ENCODE measurements at places on chromosomes 7 and 10. TPM values are rescaled to one million over a fixed set of nuclear protein-coding genes. Genes with fewer than 3 reads are reported as not detected.

GRCh38 chr10:50503661-50504320 lies 120.0 kb downstream of the SGMS1 start:
- DNase-seq: no peak

DNA sequence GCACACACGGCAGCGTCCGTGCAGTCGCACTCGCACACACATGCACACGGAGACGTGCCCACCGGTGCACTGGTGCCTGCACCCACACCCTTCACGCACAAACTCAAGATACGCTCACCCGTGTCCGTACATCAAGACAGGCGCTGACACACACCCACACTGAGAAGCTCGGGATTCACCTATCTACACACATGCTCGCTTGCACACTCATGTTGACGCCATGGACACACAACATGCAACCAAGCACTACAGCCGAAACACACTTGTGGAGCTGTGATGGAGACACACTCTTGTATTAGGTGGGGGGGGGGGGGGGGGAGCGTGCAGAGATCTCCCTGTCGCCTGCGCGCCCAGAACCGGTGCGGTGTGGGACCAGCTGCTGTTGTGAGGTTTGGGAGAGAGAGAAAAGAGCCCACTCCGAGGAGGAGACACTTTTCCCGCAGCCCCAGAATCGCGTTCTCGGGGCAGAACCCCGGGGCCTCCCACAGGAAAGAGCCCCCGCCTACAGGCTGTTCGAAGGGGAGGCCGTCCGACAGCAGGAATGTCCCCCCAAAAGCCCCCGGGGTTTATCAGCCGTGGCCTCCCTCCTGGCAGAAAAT lies 605 bp upstream of the NFKB2 start:
- DNase-seq: peak; percentile 80

GRCh38 chr10:30383356-30383755 lies 34.3 kb upstream of the MTPAP start:
- no peak for DNase-seq

GRCh38 chr10:90968328-90969081 lies 47.6 kb upstream of the ANKRD1 start:
- DNase-seq: no peak

Gene PDK4
- total RNA-seq: 780 TPM

Gene CRHR2
- not detected for total RNA-seq

GRCh38 chr10:121375172-121375571 lies 223.1 kb downstream of the FGFR2 start:
- no peak for DNase-seq

DNA sequence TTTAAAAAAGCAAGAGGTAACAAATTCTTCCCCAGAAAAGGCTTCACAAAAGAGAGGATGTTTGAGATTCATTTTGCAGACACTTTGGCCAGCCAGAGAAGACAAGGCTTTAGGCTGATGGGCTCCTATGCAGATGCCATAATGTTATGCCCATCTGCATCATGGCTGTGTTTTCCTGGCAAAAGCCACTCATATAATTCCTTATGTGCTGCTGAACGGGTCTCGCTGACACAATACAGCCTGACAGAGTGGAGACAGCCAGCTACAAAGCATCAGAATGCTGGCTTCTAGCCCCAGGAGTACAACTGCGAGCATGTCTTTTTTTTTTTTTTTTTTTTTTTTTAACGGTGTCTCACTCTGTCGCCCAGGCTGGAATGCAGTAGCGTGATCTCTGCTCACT lies 1157.4 kb upstream of the AUTS2 start:
- DNase-seq: no peak

GRCh38 chr7:25149836-25150235 lies 24.8 kb upstream of the CYCS start:
- no peak for DNase-seq

Gene AUTS2
- 38.2 TPM for total RNA-seq

- DNase-seq: no peak
Measured at GRCh38 chr10:12212454-12212853, 16.5 kb downstream of the CDC123 start.

GRCh38 chr10:34294137-34294536 lies 521.0 kb downstream of the PARD3 start:
- DNase-seq: no peak

Gene RAPGEF5
- 17.9 TPM for total RNA-seq

DNA sequence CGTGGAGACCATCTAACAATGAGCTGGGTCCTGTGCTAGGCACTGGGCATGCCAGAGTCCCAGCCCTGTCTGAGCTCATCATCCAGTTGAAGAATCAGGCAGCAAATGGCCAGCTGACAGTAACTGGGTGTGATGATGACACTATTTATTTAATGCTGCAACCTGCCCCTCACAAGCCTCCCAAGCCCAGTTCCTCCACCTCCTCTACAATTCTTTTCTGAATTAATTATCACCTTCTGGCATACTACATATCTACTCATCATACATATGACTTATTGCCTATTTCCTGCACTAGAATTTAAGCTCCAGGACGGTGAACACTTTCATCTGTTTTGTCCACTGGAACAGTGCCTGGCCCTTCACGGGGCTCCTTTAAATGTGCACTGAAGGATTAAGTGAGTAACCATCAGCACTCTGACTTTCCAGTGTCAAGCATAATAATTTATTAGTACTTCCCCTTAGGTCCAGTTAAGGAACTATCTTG lies 96.7 kb upstream of the LAMB4 start:
- no peak for DNase-seq

DNA sequence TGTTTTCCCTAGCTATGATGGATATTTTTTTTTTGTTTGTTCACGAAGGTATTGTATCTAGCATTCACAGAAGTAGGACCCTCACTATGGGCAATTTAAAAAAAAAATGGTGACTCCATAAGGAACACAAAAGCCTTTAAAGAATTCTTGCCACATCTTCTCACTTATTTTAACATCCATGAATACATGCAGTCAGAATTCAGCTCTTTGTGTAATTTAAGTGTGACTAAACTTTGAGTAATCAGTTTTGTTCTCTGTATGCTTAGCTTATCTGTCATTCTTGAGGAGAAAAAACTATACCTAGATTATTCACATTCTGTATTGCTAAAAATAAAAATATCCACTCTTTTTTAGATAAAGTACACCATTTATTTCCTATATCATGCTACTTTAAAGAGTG lies 313.2 kb upstream of the KCND2 start:
- no peak for DNase-seq

DNA sequence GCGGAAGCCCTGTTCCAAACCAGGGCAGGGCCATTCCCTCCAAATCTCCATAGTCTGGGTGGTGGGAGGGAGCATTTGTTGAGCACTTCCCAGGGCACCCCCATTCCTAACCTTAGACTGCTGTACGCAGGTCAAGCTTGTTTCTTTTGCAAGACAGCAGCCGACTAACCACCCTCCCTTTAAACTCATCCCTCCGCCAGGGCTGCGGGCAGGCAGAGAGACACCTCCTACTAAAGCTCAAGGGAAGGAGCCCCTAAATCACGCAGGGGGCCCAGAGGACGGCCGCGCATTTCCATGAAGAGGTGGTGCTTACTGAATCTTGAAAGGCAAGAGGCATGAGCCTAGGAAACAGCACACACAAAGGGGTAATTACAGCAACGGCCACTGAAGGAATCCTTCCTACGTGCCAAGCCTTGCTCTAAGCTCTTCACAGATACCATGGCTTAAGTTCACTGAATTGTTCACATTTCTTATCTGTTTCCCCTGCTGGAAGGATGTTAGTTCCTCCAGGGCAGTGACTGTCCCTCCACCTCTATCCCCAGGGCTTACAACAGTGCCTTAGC lies 90.0 kb downstream of the PROSER2 start:
- no peak for DNase-seq

DNA sequence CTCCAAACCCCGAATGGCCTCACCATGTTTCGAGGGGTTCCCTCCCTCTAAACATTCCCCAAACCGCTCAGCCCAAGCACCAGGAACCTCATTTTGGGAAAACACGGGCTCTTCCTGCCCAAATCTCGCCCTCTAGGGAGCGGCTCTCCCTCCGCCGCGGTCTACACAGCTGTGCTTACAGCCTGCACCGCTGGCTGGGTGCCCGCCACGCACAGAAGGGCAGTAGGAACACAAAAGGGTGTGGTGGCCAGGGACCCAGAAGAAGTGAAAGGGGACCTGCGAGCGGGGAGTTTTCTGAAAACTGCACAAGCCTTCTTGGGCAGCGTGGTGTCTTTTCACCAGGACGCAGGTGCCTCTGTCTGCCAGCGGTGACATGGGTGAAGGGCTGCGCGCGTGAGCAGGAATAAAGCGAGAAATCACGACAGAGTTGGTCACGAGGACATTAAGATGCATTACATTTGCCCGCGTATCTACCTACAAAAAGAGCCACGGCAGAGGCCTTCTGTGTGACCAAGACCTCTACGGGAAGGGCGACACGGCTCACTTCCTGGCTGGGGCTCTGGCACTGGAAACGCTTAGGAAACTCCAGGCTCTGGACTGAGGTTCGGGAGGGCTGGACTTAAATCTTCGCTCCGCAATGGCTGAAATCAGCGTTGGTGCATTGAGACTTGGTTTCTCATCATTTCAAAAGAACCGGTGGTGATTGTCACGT lies 171.7 kb downstream of the LSM5 start:
- DNase-seq: no peak

- no peak for DNase-seq
Measured at GRCh38 chr10:96982149-96982930, 150.2 kb downstream of the LCOR start.

- no peak for DNase-seq
Measured at GRCh38 chr7:46192271-46192670, 271.2 kb upstream of the IGFBP3 start.

Gene SLC26A3
- 6.4 TPM for total RNA-seq

Gene SRRM3
- 16.1 TPM for total RNA-seq

Gene FKBP14
- 6.3 TPM for total RNA-seq

GRCh38 chr7:128800567-128800966 lies 8.8 kb downstream of the CCDC136 start:
- DNase-seq: no peak

GRCh38 chr10:27390681-27391080 lies 113.4 kb upstream of the RAB18 start:
- DNase-seq: no peak

Gene VSTM4
- total RNA-seq: 9.6 TPM

GRCh38 chr7:139562961-139563565 lies 39.6 kb downstream of the CLEC2L start:
- DNase-seq: no peak

Gene WNT16
- 0.81 TPM for total RNA-seq

Gene SAP25
- total RNA-seq: 2.5 TPM

GRCh38 chr10:1171586-1171985 lies 115.4 kb downstream of the WDR37 start:
- DNase-seq: peak; percentile 21

DNA sequence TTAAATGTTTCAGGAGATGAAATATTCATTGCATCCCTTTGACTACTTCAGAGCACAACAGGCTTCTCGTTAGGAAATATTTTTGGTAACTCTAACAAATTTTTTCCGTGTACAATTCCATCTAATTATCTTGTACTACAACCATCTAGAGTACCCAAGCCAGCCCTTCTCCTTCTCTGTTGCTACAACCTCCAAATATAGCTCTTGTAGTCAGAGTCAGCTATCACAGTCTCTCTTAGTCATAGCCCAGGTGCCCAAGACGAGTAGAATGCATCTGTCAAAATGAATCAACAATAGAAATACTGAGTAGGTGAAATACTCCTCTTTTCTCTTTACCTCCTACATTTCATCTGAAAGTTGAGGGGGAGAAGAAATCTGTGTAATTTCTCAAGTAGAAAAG lies 74.0 kb downstream of the INHBA start:
- DNase-seq: no peak

GRCh38 chr10:95628786-95629185 lies 27.7 kb downstream of the ALDH18A1 start:
- DNase-seq: no peak

DNA sequence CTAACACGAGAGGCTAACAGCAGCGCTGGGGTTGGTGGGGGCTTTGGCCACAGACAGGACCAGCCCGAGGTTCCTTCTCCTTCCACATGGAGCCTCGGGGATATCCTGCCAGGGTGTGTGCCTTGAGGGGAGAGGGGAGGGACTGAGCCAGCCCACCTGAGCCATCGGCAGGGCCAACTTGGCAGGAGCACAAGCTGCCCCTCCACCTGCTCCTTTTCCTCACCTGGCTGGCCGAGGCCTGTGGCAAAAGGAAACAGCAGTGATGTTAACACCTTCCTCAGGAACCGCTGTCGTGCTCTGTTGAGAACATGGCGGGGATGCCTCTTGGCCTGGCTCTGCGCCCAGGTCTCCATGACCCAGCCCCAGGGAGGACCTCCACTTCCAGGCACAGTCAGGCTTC lies 255.1 kb upstream of the PPP2R2D start:
- no peak for DNase-seq

DNA sequence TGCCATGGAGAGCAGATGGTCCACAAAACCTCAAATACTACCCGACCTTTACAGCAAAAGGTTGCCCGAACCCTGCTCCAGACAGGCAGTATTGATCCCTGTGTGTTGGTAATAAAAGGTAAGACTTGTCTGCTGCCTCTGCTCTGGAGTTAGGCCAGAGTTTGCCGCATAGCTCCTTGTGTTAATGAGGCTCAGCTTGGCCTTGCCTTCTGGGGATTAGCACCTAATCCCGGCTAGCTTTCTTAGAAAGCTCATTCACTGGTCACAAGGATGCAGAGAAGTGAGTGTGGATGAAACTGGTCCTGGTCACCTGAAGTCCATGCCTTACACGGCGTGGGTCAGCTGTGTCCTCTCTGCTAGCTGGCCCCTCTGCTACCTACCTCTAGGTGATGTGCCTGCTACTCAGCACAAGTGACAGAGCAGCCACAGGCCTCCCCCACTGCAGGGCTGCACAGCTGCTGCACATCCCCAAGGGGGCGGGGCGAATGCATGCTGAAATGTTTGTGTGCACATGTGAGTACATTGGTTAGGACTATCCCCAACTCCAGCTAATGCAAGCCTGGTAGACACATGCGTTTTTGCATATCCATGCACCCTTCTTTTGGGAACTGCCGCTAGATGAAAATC lies 31.7 kb upstream of the SYPL1 start:
- no peak for DNase-seq

DNA sequence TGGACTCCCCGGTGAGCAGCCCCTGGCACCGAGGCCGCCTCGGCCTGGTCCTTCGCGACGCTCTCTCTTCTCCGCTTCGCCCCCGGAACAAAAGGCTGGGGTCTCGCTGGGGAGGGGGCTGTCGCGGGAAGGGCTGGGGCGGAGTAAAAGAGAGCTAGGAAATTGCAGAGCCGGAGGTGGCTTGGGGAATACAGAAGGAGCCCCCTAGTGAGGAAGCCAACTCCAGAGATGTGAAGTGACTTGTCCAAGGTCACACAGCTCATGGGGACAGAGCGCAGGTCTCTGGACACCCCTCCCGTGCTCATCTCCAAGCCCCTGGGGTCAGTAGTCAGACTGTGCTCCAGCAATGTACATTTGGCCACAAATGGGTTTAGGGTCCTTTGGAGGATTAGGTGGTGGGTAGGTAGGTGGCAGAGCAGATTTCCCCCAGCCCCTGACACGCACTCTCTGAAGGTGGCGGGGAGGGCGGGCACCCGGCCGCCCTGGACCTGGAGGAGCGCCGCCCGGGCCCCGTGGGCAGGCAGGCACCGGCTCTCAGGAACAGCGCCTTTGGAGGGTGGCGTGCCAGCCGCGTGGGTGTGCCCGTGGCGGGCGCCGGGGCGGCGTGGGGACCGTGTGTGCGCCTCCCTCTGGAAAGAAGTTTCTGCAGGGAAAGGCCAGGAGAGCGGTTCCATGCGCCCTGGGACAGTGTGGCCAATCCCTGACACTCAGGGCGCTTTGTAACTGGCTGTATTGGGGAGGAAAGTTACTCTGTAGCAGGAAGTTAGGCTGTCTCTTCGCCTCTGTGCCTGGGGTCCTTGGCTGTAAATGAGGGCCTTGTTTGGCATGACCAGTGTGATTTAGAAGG lies 910 bp downstream of the WIPF3 start:
- no peak for DNase-seq

Gene FAM221A
- total RNA-seq: 10.7 TPM

GRCh38 chr10:125231116-125231812 lies 70.9 kb upstream of the CTBP2 start:
- no peak for DNase-seq

Gene TYSND1
- total RNA-seq: 8.3 TPM

GRCh38 chr10:112880633-112881530 lies 69.2 kb upstream of the TCF7L2 start:
- DNase-seq: no peak

Data from sigmoid colon (tissue), 7 donors.